Osteoblast (primary cell): ENCODE measurements at places on chromosomes 6 and 20.

GRCh38 chr6:97778290-97779038 is 495.4 kb upstream of the MMS22L start:
- no peak for DNase-seq

GRCh38 chr20:23059846-23060245 is 10.4 kb upstream of the THBD start:
- no peak for DNase-seq

DNA sequence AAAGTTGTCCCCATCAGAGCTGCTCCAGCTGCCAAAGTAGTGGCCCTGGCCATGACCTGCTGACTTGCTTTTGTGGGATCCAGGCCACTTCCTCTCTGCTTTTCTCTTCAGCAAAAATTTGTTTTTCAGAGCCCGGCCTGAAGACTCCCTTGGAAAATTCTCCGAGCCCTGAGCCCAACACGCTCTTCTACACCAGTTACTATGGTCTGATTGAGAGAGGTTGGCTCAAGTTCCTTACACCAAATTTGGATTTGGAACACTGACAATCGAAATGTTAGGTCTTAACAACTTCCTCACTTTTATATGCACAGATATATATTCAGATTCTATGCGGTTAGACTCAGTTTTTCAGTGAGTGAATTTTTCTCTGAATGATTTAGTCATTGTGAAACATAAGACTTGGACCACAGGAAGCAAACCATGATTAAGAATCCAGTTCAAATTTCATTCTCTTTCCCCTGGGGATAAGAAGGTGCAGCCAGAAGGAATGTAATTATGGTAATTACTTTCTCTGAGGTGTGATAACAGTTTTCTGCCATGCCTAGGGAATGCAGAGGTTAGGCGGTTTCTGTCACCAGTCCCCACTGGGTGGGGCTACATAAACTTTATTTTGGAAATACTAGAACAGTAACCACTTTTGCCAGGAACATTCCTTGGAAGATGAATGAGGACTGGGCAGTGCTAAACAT is 365.2 kb downstream of the SYNE1 start:
- peak; percentile 48 for DNase-seq

DNA sequence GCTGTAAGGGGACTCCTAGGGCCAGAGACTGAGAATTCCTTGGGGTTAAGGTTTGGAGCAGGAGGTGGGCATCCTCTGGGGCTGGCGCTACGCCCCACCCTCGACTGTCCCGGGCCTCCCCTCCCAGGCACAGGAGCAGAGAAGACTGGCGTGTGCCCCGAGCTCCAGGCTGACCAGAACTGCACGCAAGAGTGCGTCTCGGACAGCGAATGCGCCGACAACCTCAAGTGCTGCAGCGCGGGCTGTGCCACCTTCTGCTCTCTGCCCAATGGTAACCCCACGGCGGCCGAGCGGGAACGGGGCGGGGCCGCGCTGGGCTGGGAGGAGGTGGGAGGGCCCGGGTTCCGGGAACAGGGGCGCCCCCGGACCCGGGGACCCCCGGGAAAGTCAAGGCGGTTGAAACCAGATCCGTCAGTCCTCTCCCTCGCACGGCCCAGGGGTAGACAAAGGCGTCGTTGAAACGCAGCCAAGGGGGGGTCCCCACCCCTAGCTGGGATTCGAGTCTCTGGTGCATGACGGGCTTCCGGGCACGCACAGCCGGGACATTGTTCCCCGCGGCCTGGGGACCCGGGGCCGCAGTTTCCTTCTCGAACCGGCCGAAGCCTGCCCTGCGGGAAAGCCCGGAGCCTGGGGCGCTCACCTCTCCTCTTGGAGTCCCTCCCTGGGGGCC is 844 bp downstream of the WFDC2 start:
- DNase-seq: peak; percentile 60

DNA sequence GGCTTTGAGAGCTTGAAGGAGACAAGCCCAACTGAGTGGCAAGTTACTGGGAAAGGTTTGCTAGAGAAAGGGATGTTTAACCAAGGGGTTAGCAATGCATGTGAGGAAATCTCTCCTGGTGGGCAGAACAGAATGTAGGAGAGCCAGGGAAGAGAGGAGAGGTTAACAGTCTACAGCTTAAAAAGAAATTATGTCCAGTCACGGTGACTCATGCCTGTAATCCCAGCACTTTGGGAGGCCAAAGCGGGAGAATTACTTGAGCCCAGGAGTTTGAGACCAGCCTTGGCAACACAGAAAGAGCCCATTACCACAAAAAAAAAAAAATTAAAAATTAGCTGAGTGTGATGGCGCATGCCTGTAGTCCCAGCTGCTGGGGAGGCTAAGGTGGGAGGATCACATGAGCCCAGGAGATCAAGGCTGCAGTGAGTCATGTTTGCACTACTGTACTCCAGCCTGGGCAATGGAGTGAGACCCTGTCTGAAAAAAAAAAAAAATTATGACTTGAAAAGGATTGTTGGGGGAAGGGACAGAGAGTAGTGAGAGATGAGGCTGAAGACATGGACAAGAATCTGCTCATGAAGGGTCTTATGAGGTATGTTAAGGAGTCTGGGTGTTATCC is 264.9 kb downstream of the TBC1D7 start:
- DNase-seq: no peak

- peak; percentile 57 for DNase-seq
Observed at GRCh38 chr6:132401618-132402285, 477 bp upstream of the MOXD1 start.

DNA sequence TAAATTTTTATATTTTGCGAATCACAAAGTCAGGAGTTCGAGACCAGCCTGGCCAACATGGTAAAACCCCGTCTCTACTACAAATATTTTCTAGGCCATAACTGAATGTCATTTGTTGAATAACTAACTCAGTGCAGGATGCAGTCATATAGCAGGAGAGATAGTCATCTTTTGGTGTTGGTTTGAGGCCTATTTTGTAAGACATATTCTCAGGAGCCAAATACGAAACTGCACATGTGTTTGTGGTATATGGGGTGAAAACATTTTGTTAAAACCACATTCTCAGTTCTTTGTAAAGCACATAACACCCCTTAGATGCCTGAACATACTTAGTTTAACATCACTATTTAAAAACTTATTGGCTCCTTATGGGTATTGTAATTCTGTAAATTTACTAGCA is 4.7 kb upstream of the ENPP5 start:
- DNase-seq: no peak

GRCh38 chr6:150196942-150197745 is 54.3 kb downstream of the PPP1R14C start:
- peak; percentile 59 for DNase-seq

- peak; percentile 32 for DNase-seq
Observed at GRCh38 chr6:81697559-81697958, 54.9 kb downstream of the TENT5A start.

DNA sequence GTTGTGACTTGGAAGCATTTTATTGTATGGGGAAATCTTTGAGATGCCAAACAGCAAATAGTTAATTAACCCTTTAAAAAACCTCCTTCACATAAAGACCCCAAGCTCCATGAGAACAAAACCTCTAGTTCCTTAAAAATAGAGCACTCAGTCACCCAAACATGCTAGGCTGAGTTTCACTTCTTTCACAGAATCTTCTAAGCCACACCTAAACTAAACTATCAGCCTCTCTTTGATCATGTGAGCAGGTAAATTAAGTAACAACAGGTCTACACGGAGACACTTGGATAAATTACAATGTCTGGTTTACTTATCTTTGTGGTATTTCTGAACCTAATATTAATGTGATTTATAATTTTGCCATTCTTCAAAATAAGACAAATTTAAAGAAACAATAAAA is 205.2 kb upstream of the MARCKS start:
- DNase-seq: no peak

- DNase-seq: peak; percentile 50
Observed at GRCh38 chr6:89071036-89071435, 9.5 kb upstream of the PNRC1 start.

DNA sequence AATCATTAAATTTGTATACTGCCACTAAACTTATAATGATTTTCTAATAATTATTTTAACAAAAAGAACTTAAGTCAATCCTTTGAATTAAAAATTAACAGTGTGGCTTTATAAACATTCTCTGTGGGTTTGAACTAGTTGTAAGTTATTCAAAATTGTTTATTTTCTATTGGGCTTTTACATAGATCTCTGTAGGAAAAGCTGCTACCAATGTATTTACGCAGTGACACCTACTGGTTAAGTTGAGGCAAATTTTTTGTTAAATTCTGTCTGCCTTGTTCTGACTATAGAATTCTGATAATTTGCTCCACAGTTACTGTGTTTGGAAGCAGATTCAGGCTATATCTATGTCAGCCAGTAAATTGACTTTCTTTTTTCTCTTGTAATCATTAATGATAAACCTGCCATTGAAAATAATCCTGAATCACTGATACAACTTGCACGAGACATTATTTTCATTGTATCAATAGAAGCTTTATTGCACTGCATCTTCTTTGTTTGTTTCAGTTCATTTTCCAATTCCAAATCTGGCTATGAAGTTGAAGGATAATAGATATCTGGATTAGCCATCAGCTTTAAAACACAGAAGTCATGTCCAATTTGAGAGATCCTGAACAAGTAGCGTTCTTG is 66.0 kb upstream of the UTRN start:
- peak; percentile 43 for DNase-seq

DNA sequence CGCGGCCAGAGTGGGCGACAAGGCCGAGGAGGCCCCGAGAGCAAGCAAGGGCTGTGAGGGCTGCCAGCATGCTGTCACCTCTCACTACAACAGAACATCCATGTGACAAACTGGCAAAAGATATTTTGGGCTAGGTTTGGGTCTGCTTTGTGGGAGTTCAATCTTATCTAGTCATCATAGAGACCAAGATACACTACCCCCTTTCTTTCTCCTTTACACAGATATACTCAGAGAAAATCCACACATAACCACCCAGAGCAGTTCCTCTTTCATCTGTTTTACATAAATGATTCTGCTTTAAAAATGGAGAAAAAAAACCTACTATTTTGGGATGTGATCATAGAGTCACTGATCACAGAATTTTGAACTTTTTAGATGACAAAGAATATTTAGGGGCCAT is 16.8 kb downstream of the SOX4 start:
- DNase-seq: no peak

DNA sequence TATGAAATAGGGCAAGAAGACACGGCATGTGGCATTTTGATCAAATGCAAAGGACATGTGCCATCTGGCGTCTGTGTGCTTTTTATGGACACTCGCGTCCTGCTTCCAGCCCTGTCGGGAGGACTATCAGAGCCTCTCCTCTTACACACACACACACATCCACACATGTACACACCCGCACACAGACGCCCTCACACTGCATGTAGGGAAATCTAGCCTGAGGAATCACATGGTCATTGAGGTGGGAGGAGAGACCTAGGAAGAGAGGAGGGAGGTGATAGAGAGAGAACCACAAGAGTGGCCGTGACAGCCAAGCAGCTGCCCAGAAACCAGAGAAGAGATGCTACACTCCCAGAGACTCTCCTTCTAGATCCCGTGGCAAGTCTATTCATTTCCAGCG is 105.9 kb upstream of the CDYL start:
- no peak for DNase-seq

DNA sequence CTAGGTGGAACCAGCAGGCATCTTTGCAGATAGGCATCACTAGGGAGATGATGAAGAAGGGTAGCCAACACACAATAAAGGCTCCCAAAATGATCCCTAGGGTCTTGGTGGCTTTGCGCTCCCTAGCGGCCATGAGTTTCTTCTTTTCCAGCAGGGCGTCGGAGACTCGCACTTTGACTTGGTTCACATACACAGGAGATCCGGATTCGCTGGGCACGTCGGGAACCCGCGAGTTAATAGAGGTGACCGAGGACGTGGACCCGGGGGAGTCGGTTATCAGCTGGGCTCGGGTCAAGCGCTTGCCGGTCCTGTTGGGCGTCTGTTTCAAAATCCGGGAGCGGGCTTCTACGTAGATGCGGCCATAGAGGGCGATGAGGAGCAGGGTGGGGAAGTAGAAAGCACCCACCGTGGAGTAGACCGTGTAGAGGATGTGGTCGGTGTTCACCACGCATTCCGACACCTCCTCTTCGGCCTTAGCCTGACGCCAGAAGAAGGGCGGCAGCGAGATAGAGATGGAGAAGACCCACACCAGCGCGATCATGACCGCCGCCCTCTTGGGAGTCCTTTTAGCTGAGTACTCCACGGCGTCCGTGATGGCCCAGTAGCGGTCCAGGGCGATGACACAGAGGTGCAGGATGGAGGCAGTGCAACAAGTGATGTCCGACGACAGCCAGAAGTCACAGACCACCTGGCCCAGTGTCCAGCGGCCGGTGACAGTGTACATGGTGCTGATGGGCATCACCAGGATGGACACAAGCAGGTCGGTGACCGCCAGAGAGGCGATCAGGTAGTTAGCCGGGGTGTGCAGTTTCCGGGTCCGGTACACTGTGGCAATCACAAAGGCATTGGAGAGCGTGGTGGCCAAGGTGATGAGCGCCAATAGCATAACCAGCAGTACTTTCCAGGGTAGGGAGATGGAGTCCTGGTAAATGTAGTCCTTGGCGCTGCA is 658 bp downstream of the HTR1B start:
- DNase-seq: no peak

- DNase-seq: peak; percentile 49
Observed at GRCh38 chr6:170284126-170284773, 6.6 kb downstream of the DLL1 start.

- peak; percentile 56 for DNase-seq
Observed at GRCh38 chr6:32175322-32175710, 568 bp downstream of the AGPAT1 start.

DNA sequence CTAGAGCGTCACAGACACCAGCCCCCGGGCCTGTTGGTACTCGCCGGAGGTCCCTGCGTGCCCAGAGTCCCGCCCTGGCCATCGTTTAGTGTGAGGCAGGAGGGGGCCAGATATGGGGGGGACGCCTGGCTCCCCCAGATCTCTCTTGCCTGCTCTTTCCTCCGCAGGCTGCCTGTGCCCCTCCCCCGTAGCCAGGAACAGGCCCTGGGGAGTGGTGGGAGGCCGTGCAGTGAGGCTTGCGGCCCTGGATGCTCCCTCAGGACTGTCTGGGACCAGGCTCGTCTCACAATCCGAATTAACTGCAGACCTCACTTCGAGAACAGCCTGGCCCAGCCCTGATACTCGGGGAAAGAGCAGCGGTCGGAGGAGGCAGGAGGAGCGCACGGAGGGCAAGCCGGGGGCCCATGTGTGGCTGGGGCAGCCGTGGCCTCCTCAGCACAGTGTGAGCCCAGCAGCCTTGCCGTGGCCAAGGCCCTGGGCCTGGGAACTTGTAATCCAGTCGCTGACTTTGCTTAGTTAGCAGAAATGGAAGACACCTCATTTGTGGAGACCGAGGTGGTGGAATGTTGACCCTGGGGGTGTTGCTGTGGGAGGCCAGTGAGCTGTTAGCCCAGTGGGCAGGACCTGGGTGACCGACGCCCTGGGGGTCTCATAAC is 28.7 kb downstream of the FRMD1 start:
- DNase-seq: no peak

GRCh38 chr6:24951811-24952299 is 16.1 kb upstream of the RIPOR2 start:
- DNase-seq: no peak
